Mucosa of descending colon (tissue), 3 donors: ENCODE measurements at places on chromosomes 2 and 18.

DNA sequence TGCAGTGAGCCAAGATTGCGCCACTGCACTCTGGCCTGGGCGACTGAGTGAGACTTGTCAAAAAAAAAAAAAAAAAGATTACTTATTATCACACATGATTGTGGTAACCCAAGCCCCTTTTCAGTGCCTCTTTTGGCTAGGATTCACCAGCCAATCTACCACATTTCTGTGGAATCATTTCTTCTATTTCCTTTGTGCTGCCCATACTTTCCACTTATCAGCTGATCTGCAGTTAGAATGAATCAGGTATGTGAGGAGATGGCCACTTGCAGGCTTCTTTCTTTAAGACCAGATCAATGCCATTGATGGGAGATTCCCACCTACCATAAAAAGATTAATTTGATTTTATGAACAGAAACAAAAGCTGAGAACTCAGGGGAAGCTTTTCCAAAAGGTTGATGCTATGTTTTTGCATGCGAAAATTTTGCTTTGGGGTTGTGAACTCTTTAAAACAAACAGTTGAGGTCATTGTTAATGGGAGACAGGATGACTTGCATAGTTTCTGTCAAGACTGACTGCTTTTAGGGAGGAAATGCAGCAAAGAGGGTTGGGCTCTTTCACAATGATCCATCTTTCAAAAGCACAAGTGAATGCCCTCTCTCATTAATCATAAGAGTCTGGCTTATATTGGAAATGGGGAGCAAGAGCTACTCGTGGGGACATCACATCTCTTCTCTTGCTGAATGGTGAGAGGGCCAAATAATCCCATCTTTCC is 66.9 kb upstream of the CYP26B1 start:
- DNase-seq = no peak

DNA sequence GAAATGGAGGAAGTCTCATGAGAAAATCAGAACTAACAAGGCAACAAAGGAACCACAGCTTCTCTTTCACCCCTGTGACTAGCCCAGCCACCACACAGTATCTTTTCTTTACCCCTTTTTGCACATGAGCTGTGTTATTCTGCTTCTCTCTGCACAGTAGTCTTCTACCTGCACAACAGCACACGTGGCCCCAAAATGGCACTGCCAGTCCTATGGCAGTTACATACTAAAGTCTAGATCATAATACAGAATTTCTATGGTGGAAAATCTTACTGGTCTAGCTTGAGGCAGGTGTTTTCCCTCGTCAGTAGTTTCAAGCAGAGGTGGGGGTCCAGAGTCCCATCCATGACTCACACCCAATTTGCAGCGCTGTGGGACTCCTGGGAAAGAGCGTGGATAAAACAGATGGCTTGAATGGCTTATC is 177.7 kb downstream of the DIS3L2 start:
- DNase-seq = no peak

DNA sequence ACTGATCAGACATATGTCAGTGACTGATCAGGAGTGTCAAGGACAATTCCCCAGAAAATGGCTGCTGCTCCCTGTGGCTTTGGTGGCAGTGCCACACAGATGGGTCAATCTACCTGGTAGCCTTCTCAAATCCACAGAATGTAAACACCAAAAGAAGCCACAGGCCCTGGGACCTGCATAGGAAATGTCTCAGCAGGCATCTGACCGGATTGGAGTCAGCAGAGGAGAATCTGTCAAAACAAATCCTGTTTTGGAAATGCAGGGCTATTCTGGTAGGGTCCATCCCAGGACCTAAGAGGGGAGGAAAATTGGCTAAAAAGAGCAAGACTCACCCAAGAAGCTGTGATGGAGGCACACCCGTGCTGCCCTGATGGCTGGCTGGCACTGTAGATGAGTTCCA is 189.7 kb downstream of the TMEM247 start:
- DNase-seq = no peak

DNA sequence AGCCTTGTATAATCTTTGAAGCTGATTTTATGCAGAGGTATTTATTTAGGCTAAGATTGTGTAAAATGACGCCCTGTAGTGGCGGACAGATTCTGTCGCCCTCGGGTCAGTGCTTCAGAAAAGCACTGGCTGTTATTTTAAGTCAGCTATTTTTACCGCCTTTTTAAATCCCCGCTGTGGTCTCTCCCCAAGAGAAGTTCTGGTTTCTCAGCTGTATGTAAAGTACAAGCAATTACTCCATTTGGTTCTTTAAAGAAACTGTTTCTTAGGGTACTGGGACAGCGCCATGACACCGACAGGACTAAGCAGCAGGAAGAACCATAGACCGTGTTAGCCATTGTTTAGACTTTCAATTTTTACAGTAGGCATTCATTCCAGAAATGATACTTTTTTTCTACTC is 65.0 kb downstream of the UGGT1 start:
- DNase-seq = no peak

DNA sequence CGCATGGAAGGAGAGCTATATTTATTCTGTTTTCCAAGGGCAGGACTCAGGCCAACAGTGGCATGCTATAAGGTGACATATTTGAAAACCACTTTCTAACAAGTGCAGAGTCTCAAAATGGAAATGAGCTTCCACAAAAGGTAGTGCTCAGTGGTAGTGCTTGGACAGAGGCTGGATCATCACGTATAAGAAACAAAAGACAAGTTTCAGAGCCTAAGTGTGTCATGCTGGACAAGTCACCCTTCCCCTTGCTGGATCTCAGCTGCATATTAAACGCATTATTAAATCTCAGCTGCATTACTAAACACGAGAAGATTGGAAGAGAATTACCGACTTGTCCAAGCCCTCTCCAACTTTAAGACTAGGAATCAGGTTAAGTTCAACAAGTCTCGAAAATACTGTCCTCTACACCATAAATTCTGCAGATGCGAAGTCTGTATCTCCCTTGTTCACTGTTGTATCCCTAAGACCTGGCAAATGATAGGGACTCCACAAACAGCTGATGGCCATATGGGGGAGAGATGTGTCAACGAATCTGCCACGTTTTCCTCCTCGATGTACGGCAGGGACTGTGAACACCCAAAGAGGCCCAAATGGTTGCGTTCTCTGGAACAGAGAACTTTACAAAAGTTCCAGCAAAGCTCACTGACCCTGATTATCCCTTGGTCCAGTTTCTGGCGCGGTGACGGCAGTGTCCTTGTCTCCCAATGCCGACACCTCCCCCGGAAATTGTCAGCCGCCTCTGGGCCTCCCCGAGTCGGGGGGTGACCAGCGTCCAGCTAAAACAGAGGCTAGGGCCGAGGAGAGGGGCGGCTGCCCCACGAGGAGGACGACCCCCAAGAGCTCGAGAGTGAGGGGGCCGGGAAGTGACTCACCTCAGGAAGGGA is 611 bp downstream of the NOL10 start:
- peak; percentile 43 for DNase-seq

DNA sequence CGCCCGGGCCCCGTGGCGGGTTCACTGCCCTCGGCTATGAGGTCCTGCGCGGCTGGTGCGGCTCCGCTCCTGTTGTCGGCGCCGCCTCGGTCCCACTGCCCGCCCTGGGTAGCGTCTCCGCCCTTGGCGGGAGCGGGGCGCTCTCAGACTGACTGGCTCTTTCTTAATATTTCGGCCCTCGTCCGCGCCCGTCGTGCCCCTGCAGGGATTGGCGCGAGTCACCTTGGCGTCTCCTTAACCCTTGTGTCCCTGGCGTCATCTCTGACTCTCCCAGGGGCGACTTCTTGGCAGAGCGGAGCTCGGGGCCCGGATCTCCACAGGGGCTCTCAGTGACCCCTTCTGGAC is 1.3 kb downstream of the PTMA start:
- DNase-seq = peak; percentile 79

- peak; percentile 77 for DNase-seq
These were observed 7.9 kb downstream of the CABLES1 start for GRCh38 chr18:23143016-23143814.

- no peak for DNase-seq
These were observed 613.2 kb upstream of the ACVR2A start for GRCh38 chr2:147231607-147232006.

GRCh38 chr2:222521099-222521498 is 96.8 kb downstream of the SGPP2 start:
- no peak for DNase-seq

DNA sequence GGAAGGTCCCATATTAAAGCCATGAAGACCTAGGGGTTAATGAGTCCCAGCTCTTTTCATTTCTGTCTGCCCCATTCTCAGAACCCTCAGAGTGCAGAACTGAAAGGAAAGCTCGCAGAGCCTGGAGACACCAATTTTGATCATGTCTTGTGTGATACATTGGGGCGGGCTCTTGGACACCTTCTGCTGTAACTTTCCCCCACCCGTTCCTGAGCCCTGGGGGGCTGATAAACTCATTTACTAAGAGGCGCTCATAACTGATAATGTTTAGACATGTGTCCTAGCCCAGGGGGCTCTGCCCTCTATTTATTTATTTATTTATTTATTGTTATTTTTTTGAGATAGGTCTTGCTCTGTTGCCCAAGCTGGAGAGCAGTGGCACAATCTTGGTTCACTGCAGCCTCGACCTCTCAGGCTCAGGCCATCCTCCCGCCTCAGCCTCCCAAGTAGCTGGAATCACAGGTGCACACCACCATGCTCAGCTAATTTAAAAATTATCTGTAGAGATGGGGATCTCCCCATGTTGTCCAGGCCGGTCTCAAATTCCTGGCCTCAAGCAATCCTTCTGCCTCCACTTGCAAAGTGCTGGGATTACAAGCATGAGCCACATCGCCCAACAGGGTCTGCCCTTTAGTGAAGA is 72.4 kb upstream of the HAAO start:
- no peak for DNase-seq
